CD4-positive, alpha-beta T cell treated with Interleukin-21 for 1 hour (primary cell): ENCODE measurements at places on chromosomes 16 and 17.

- peak; percentile 17 for DNase-seq
Observed at GRCh38 chr17:42928714-42929496, 28.3 kb downstream of the G6PC1 start.

DNA sequence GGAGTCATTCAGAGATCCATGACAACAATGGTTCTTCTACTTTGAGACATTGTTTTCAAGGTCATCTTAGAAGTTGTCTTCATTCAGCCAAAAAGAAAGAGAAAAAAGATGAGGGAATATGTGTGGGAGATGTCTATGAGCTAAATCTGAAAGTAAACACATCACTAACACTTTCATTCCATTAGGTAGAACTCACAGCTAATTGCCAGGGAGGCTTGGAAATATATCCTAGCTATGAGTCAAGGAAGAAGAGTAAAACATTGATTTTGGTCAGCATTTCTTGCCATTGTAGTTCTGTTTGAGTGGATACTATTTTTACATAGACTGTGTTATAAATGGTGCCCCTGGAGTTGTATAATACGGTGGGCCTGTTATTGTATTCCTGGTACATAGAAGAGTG, 316.4 kb upstream of the MYOCD start:
- no peak for DNase-seq

- DNase-seq = no peak
Observed at GRCh38 chr16:21943571-21943970, 9.6 kb upstream of the UQCRC2 start.

GRCh38 chr16:65697521-65697920, 575.7 kb upstream of the CDH11 start:
- no peak for DNase-seq

- DNase-seq = no peak
Observed at GRCh38 chr17:48517478-48517877, 13.3 kb downstream of the HOXB1 start.

DNA sequence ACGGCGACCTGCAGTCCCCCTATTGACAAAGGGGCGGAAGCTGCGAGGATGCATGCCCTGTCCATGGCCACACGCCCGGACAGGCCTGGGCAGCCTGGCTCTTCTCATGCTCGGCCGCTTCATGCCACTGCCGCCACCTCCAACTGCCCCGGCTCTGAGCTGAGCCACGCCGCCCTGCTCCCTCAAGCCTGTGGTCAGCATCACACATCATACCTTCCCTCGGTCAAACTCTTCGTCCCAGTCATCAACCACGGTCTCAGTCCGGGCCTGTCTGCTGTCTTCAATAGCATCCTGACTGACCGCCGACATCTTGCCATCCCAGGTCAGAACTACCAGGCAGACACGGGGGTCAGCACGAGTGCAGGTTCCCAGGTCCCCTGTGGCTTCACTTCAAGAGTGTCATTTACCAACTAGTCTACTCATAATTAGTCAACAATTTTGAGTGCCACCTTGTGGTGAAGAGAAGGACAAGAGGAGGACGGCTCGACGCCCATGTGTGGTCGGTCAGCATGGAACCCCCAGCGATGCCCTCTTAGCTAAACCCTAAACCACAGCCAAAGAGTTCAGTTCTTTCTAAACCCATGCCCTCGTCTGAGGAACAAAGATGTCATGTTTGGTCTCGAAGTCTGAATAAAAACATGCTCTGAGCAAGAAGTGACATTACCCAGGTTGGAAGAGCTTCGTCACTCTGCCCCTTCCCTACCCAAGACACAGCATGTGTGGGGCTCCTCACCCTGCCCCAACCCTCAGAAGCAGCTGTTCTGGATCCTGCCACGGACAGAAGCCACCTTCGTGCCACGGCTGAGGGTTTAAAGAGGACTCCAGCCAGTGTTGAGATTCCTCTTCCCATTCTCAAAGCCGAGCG, 16.9 kb upstream of the CYTH1 start:
- DNase-seq = peak; percentile 70

DNA sequence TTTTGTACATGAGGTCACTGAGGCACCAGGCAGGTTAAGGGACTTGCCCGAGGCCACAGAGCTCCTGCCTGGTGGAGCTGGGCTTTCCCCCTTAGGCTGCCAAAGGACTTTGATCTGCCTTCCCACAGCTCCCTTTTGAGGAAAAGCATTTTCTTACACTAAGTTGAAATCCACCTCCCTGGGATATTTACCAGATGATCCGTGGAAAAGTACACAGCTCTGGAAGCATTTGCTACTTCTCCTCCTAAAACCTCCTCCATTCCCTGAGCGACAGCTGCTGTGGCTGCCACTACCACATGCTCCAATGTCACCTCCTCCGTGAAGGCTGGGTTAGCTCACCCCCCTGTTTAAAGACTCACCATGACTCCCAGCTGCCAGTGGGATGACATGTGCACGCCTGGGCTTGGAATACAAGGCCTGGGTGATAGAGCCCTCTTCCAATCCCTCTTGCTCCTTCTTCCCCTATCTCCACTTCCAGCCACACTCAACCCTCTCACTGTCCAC, 1.2 kb upstream of the MPRIP start:
- no peak for DNase-seq

- no peak for DNase-seq
Observed at GRCh38 chr16:66095676-66096075, 270.8 kb upstream of the CDH5 start.

GRCh38 chr17:44844390-44844830, 3.3 kb upstream of the HIGD1B start:
- DNase-seq = no peak

GRCh38 chr17:1548032-1548431, 14.6 kb downstream of the PITPNA start:
- no peak for DNase-seq

- DNase-seq = no peak
Observed at GRCh38 chr17:57666946-57667345, 78.2 kb downstream of the CCDC182 start.

- DNase-seq = no peak
Observed at GRCh38 chr16:46618516-46618915, 2.7 kb downstream of the SHCBP1 start.

DNA sequence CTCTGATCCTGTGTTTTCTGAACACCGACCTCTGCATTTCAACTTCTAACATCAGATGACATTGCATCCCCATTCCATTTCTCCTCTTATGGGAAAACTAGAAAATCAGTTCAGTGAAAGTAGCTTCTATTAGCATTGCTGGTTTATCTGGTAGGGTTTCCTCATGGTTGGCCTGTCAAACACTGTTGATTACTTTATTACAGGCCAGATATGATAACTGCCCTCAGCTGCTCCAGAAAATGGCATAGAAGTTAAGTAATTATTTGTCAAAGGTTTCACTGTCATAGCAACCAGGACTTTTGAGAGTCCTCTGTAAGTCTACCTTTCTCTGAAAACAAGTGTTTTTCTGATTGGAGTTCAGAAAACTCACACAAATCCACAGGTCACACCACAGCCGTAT, 3.0 kb downstream of the GFOD2 start:
- DNase-seq = no peak

DNA sequence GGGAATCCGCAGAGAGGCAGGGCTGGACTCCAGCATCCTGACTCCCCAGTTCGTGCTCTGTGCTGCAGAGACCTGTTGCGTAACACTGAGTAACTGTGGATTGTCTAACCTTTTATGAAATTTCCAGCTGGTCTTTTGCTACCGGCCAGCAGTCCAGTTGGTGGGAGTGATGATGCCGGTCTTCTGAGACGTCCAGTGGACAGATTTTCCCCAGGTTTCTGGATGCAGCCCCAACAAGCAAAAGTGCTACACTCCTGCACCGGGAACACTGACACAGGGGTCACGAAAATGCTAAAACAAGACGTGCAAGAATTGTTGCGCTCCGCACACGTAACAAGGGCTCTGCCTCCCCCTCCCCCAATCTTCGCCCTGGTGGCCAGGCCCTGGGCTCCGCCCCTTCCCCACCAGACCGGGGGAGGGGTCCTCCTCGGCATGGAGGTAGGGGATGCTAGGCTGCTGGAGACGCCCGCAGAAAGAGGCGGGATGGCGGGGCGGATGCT, 701 bp upstream of the MRC2 start:
- DNase-seq = no peak

DNA sequence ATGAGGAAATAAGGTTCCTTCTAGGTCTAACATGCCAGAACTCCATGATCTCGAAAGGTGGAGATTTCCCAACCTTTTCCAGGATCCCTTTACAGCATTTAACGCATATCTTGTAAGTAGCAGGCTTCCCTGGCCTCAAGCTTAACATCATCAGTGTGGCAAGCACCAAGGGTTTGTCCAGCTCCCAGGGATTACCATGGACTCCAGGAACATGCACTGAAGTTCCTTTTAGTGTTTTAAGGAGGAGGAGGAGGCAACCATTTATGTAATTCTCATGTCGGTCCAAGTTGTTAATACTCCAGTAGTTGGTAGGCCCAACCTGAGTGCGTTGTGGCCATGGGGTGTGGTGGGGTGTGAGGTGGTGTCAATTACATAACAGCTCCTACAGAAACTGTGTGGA, 11.8 kb upstream of the SKAP1 start:
- DNase-seq = no peak

DNA sequence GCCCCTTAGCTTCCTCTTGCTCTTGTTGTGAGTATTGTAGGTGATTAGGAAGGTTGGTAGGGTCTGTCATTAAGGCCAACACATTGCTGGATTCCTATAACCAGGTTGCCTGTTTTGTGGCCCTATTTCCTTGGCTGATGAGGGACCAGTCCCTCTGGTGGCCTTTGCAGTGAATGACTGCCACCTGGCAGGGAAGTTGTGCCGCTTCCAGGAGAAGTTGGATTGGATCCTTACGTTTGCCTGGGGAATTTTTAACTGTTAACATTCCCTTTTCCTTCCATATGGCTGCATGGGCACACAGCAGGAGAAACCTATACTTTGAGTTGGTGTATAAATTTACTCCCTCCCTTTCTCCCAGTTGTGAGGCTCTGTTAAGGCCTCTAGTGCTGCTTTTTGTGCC, 32.4 kb downstream of the LCMT1 start:
- no peak for DNase-seq

DNA sequence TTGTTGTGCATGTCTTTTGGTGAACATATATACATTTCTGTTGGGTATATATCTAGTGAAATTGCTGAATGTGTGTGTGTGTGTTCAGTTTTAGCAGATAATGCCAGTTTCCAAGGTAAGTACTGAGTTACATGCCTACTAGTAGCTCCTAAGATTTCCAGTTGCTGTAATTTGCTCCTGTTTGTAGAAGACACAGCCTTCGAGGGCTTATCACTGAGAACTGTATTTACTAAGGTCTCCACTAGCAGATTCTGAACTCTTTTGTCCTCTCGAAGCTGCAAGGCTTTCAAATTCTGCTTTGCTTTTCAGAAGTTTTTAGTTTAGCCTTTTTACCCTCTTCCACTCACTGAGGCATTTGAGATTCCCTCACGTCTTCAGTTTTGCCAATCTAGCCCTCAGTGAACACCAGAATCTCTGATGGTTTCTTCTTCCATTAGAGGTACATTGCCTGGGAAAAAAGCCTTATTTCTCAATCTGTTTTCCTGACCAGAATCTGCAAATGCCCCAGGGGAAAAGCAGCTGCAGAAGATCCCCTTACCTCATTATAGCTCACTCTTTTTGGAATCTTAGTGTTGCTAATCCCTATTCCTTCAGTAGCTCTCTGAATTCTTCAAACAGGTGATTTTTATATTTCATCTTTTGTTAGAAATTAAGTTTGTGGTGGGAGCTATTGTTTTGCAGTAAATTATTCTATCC, 52.9 kb downstream of the NF1 start:
- no peak for DNase-seq

GRCh38 chr16:84498859-84499620, 5.4 kb downstream of the MEAK7 start:
- DNase-seq = no peak

DNA sequence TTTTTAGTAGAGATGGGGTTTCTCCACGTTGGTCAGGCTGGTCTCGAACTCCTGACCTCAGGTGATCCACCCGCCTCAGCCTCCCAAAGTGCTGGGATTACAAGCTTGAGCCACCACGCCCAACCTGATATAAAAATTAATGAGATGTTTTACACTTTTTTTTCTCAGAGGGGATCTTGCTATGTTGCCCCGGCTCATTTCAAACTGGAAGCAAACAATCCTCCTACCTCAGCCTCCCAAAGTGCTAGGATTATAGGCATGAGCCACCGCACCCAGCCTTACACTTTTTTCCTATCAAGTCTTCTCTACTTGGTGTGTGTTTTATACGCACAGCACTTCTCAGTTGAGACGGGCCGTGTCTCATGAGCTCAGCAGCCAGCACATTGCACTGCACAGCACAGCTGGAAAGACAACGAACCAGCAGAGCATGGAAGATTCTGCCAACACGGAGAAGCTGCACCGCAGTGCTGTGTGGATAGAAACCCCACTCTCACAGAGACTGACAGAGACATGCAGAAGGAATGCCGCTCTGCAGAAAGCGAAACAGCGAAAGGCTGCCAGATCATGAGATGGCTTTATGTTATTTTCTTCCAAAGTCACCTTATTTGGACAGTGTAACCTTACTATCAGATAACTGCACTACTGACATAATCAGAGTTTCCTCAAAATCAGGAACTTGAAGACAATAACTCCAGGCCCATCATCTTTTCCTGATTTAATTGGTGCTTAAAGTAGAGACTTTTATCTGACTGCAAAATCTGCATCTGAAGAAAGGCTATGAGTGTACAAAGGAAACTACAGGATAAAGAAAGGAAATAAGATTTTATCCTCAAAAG, 6.5 kb upstream of the QRICH2 start:
- DNase-seq = no peak

DNA sequence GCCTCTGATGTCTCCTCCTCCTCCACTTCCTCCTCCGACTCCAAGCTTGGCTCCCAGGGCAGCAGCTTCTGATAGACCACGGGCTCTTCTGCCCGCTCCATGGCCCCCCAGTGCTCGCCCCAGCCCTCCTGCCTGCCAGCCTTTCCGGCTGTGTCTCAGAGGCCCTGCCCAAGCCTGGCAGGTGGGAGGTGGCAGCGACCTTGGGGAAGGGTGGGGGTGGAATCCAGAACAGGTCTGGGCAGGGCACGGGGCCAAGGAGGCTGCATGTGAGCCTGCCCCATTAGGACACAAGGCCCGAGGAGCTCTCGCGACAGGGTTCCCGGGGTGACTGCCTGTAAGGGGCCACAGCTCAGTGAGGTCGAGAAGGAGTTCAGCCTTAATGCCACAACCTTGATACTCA, at the start of gene GGT6:
Gene GGT6, minus strand, starts transcription at position 157 of the 400 bp plus-strand sequence. Its CDS starts 56 bp downstream, at position 101.
- DNase-seq = no peak

- DNase-seq = no peak
Observed at GRCh38 chr17:73492821-73493814, 151.1 kb downstream of the SDK2 start.

GRCh38 chr17:73701701-73702100, 57.5 kb upstream of the SDK2 start:
- DNase-seq = no peak
